ENCODE measurements at places on chromosomes 2 and 18.

DNA sequence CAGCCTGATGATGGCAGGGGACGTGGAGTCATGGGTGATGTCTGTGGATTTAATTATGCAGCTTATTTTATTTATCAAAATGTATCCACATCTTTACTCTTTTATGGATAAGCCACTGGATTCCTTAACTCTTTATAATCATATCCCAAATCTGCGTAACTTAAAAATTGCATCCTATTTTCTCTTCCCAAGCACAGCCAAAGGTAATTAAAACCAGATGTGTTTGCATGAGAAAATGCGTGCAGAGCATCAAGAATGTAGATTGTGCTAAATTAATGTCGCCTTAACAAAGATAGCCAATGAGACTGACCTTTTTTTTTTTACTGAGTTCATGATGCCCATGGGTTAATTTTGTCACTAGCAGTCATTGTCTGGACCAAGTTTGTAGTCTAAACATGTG is 10.0 kb downstream of the SH3RF3 start:
- DNase-seq = no peak

- no peak for DNase-seq
Observed at GRCh38 chr2:133685636-133686215, 117.5 kb upstream of the NCKAP5 start.

DNA sequence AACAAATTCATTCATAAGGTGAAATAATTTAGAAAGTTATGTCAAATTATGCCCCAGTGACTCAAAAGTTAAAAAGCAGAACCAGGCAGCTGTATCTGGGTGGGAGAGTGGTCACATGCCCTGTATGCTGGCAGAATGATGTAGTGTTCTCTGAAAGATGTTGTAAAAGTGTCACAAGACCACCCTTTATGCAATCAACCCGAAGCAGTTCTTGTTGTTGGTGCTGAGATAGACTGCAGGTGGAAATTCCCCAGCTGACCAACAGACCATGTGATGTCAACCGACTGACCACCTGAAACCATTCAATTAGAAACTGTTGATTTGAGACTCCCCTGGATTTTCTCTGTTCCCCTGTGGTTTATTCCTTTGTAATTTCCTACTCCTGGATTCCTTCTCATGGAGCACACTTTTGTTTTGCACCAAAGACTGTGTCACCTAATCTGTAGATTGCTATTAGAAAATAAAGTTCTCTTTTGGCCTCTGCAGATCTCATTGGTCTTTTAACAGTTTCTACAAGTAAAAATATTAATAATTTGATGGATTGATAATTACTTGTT is 1341.3 kb upstream of the LRRTM1 start:
- DNase-seq = no peak

GRCh38 chr2:20122864-20123263 is 71.4 kb upstream of the LAPTM4A start:
- DNase-seq = no peak

DNA sequence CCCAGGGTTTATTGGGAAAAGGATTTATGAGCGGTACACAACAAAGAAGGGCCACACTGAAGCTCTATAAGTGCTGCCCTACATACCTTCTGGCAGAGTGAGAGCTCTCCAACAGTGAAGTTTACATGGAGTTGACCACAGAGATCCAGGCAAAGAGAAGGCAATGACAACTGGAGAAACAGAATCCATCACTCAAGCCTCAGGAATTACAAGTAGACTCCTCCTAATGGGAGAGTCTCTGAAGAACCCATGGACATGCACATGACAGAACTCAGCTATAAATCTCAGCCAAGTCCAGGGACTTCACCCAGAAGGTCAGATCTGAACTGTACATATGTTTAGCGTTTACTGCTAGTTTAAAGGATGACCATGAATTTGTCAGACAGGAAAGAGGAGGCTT is 164.7 kb downstream of the DNAH7 start:
- no peak for DNase-seq

- DNase-seq = peak; percentile 76
Observed at GRCh38 chr2:188969236-188969635, 4.9 kb upstream of the COL3A1 start.

DNA sequence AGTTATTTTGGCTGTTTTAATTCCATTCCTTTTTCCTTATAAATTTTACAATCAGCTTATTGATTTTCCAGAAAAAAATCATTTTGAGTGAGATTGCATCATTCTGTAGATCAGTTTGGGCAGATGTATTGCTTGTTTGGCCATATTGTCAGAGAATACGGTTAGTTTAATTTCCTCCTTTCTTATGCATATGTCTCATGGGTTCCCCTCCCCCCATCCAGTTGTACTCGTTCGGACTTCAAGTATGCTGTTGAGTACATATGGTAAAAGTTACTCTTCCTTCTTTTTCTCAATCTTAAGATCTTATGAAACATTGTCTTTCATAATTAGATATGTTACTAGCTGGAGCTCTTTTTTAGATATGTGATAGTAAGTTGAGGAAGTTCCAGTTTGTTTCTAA is 131.2 kb upstream of the TTC27 start:
- DNase-seq = no peak

GRCh38 chr18:13401404-13401803 is 182.8 kb downstream of the LDLRAD4 start:
- no peak for DNase-seq

DNA sequence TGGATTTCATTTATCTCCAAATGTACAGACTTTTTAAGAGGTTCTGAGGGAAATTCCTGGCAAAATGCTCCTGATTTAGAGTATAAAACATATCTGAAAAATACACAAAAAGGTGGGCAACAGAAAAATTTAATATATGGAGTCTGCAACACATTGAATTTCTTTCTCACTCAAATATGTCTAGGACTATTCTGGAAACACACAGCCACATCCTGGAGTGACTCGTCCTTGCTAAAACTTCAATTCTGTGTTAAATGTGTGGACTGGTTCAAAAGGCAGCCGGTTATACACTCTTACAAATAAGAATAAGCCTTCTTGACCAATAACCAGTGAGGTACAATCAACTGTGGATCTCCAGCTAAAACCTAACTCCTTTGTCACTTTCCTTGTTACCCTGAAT is 44.1 kb upstream of the RND3 start:
- DNase-seq = no peak

GRCh38 chr2:64205415-64205814 is 61.2 kb upstream of the PELI1 start:
- DNase-seq = no peak

DNA sequence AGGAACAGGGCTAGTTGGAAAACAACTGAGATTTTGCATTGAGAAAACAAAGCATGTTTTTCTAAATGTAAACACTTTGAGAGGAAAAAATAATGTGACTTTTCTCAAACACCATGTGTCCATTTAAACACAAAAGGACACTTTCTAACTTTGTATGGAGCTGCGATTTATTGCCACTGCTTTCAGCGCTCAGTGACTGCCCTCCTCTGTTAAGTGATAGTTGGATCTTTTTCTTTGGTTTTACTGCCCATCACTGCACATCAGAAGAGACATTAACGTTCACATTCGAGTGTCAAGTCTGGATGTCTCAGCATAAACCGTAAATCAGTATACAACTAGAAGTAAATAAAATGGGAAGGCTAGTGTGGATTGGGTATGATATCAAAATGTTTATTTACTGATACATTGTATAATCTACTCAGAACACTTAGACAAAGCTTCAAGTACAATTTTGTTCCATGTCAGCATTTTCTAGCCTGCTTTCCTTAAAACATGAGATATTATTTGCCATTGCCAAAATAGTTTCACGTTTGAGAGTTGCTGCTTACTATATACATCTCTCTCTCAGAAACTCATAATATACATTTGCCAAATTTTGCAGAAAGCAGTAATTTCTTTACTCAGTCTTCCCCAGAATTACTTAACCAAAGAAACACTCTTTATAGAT is 237.6 kb downstream of the IKZF2 start:
- DNase-seq = no peak

GRCh38 chr2:71749671-71750101 is 296.3 kb downstream of the DYSF start:
- no peak for DNase-seq

- DNase-seq = no peak
Observed at GRCh38 chr2:194610297-194610696, 1046.7 kb upstream of the SLC39A10 start.

DNA sequence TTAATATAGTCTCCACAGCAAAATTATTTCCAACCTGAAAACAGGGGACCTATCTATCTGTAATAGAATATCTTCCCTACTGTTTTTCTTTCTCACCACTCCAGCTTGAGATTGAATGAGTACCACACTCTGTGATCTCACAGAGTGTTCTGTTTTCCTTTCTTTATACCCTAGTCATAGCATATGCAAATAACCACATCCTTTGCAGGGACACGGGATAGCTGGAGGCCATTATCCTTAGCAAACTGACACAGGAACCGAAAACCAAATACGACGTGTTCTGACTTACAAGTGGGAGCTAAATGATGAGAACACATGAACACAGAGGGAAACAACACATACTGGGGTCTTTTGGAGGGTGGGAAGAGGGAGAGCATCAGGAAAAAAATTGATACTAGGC is 224.7 kb downstream of the SLC8A1 start:
- no peak for DNase-seq

GRCh38 chr18:45168866-45169600 is 446.2 kb upstream of the SLC14A2 start:
- peak; percentile 66 for DNase-seq

DNA sequence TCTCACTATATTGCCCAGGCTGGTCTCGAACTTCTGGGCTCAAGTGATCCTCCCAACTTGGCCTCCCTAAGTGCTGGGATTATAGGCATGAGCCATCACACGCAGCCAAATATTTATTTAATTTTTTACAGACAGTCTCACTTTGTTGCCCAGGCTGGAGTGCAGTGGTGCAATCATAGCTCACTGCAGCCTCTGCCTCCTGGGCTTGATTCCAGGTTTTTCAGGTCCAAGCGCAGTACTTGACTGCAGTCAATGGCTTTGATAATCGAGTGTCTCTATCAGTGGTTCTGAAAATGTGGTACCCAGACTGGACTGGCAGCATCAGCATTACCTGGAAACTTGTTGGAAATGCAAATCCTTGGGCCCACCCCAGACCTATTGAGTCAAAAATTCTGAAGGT is 63.1 kb downstream of the PLB1 start:
- no peak for DNase-seq

DNA sequence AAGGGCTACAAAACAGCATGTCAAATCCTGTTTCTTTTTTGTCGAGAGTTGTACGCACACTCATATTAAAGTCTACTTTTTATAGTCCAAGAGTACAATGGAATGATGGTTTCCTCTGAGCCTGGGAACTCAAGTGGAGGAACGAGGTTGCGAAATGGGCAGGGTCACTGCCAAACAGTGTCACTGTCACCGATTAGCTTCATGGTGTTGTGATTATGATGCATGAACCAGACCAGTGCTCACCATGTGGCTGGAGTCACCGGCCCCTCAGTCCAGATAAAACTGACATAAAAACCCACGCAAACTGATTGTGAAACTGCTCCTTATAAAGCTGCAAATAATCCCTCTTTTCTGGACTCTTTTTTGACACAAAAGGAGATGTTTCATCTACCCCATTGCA is 122.0 kb downstream of the COPS8 start:
- DNase-seq = peak; percentile 93

GRCh38 chr18:33201509-33201926 is 239.0 kb downstream of the CCDC178 start:
- DNase-seq = peak; percentile 60

DNA sequence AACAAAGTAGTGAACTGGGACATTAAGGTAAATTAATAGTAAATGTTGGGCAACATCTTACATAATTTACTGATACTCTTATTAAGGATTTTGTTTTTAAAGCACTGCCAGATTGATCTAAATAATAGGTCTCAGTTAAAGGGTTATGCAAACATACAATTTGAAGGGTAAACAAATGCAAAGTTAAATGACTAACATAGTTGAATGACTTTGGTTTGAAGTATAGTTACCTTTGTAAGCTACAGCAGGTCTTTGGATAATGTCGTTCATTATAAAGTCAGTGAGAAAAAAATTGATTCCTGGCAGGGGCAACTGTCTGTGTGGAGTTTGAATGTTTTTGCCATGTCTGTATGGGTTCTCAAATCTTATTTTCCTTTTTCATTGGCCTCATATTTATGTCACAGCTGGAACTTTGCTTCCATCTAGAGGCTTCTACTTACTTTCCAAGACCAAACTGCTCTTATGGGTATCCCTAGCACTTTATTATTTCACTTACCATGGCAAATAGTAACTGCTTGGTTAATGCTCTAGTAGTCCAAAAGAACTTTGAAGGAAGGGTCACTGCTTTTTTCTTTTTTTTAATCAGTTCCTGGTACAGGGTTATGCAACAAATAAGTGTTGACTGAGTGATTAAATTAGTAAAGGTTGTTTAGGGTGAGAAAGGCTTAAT is 107.8 kb downstream of the NBEAL1 start:
- DNase-seq = peak; percentile 1

- DNase-seq = peak; percentile 0
Observed at GRCh38 chr2:155842103-155842502, 490.4 kb downstream of the NR4A2 start.

DNA sequence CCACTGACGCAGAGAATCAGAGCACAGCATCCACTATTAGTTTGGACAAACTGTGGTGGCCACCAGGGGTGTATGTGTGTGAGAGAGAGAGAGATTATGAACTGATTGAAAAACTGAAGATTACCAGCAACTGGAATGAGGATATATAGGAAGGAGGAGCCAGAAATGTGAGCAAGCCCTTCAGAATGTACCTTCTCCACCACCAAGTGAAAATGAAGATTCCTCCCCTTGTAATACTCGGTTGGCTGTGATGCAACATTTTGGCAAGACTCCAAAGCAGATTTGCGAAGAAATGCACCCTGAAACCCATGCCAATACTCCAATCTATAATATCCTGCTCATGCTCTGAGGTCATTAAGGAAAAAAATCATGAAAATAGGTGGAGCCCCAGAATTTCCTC is 121.2 kb upstream of the SLC35G4 start:
- peak; percentile 58 for DNase-seq

DNA sequence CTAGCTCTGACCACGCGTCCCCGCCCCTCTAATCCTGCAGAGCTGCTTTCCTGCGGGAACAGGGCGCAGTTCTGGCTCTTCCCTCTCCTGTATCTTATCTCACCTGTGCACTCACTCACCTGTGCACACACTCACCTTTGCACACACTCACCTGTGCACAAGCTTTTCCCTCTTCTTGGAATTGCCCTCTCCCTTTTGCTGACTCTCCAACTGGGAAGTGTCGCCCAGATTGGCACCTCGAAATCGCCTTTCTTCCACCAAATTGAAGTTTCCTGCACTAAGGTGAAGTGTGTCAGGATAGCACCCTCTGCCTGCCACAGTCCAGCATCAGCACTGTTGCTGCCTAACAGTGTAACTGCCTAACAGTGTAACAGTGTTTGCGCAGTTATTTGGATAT is 566 bp upstream of the CMPK2 start:
- DNase-seq = peak; percentile 11

DNA sequence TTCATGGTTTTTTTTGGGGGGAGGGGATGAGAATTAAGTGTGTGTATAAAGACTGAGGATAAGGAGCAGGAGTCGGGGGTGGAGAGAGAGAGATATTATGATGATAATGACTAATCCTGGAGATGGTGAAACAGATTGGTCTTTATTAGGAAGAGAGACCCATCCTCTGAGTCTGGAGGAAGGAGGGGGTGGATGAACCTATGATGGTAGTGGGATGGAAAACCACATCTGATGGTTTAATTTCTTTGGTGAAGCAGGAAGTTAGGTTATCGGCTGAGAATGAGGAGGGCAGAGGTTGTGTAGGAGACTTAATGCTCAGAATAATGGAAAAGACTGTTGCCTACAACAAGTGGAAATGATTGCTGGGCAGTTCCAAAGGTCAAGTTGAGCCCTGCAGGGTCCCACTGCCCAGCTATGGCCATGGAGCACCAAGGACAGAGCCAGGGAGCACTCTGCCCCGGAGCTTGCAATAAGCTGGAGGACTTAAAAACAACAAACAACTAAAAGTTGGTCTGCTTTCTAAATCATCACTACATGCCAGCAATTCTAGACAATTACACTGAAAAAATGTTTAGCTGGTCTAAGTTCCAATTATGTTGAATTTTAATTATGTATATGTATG is 7.9 kb downstream of the SLC16A14 start:
- no peak for DNase-seq
